Stimulated activated CD8-positive, alpha-beta memory T cell treated with anti-CD3 and anti-CD28 coated beads, Interleukin-15, amount 100 ng/mL, for 4 hours (primary cell): ENCODE measurements at places on chromosomes 7 and 10.

- DNase-seq, result no peak
Observed at GRCh38 chr7:157523371-157523765, 186.6 kb downstream of the DNAJB6 start.

DNA sequence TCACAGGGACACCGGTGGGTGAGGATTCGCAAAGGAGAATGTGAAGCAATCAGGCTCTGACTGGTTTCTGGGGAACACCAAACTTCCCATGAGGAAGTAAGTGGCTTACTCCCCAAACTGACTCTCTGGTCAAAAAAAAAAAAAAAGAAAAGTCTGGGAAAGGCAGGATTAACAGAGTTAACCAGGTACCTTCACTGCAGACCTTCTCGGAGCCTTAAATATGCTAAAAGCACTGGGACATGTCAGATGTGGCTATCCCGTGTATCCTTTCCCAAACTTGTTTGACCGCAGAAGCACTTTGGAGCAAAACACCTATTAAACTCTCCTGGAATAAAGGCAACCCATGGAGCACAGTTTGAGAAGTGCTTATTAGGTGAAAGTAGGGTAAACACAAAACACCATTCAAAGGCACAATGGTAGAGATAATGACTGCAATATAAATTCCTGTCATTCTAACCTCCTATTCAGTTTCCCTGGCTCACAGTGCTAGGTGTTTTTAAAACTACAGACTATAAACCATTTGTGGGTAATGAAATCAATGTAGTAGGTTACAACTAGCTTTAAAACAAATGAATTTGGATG is 44.1 kb upstream of the MXI1 start:
- DNase-seq, result no peak

DNA sequence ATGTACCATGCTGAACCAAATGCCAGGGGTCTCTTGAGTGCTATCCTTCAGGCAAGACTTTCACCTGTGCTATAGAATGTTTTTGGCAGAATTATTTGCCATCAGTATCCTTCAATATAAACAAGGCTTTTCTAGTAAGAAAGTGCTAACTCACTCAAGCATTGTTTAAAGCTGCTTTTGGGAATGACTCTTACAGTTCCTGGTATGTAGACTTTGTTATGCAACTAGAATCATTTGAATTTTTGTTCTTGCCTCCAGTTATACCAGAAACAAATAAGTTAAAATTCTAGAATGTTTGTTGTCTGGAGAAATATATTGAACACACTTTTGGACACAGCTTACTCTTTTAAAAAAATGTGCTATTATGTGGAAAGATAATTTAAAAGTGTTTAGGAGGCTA is 39.5 kb upstream of the RTKN2 start:
- no peak for DNase-seq

DNA sequence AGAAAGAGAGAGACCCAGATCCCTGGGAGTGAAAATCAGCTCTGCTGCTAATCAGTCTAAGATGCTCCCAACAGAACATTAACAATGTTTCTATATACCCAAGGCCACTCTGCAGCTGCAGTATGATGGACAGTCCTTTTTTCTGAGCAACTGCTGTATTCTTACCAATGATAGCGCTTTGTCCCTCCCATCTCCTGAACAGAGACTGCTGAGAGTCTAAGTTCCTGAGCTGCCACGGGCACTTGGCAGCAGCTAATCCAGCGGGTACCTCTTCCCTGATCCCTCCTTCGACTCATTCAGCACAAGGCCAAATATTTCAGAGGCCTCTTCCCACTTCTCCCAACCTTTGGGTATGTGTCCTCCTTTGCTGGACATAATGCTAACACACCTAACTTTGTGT is 7.7 kb downstream of the CPVL start:
- DNase-seq, result no peak

DNA sequence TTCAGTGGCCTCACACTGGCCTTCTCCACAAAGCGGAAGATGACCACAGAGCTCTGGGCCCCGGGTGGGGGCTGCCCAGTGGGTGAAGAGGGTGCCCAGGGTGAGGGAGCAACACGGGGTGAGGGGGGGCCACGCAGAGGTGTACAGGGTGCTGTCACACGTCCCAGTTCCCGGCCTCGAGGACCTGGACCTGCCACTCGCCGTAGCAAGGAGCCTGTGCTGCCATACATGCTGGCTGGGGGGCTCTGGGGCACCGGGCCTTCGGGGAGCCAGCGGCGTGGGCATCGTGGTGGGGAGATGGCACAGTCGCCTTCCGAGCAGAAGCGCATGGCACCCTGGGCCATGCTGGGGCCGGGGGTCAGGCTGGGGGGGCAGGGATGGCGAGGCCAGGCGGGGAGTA is 1.9 kb downstream of the PSD start:
- no peak for DNase-seq

GRCh38 chr10:6141296-6142151 is 52.7 kb downstream of the RBM17 start:
- DNase-seq, result no peak

DNA sequence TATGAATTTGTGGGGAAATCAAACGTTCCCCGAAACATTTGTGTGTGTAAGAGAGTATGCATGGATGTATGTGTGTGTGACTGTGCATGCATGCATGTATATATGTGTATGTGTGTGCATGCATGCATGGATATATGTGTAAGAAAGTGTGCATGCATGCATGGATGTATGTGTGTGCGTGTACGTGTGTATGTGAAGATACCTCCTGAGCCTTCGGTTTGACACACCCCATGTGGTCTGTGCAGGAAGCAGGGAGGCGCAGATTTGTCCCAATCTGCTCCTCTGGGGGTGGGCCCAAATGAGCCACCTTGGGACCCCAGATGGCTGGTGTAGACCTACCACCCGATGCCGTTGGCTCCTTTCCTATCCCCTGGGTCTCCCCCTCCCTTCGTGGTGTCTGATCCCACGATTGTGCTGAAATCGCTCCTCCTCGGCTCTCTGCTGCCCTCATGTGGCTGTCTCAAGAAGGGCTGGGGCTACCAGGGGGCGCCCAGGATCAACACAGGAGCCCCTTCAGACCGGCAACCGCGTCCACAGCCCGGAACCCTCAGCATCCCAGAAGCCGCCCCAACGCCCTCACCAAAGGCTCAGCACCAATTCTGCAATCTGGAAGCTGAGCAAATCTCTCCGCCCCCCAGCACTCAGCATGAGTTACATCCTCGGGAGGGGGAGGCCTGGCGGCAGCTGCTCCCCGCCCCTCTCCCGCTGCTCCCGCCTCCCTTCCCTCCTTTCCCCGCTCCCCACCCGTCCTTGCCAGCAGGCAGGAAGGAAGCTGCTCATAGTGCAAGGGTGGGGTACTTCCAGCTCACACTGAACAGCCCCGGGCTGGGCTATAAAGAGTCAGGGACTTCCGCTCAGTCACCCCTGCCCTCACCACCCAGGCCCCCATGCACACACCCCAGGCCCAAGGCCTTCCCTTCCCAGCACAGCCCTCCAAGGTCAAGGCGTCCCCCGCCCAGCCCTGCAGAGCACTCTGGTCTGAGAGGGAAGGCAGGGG is 2.3 kb upstream of the NOS3 start:
- DNase-seq, result no peak

- DNase-seq, result no peak
Observed at GRCh38 chr10:36880898-36881297, 244.5 kb upstream of the ANKRD30A start.

- no peak for DNase-seq
Observed at GRCh38 chr7:158407581-158408317, 179.9 kb downstream of the PTPRN2 start.

DNA sequence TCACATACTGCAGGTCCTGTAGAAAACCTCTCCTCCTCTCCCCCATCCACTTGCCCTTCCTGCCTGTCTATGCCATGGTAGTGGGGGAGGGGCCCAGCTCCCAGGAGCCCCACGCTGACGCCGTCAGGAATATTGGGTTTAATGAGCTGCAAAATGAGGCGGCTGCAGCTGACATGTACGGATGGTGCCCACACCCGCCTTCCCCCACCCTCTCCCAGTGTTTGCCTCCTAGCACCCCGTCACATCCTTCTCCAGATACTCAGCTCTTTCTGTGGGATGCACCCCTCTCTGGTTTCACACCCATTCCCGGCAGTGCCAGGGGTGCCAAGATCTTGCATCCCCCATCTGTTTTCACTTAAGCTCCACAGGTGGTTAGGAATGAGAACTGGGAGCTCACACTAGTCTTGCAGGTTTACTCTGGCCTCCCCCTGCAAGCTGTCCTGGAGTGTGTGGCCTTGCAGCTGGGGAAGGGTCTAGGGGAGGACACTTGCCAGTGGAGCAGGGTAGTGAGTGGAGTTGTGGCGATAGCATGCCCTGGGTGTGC is 26.1 kb downstream of the GBX1 start:
- no peak for DNase-seq
